ENCODE measurements at places on chromosomes 11 and 22.

- DNase-seq: no peak
These were observed 1284.0 kb downstream of the FAM181B start for GRCh38 chr11:81449588-81450156.

DNA sequence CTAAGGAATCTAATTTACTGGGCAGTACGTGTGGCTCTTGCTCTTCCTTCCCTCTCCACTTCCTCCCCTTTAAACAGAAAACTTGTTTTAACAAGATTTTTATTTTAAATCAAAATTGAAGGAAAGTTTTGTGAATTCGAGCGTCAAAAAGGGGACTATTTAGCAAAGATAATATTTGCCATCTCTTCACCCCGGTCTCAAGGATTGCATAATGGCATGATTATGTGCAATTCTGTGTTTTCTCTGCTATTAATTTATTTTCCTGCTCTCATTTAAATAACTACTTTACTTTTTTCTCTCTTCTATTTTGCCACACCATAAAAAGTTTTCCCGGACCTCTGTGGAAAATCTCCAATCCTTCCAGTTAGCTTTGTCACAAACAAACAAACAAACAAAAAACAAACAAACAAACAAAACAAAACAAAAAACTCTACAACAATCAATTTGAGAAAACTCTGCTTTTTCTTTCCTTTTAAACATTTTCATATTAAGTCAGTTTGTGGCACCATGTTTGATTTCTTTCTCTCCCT, 10.2 kb upstream of the PAX6 start:
- no peak for DNase-seq

GRCh38 chr11:106461148-106461691, 383.8 kb downstream of the AASDHPPT start:
- no peak for DNase-seq

- no peak for DNase-seq
These were observed 11.2 kb downstream of the WNT11 start for GRCh38 chr11:76194872-76195668.

DNA sequence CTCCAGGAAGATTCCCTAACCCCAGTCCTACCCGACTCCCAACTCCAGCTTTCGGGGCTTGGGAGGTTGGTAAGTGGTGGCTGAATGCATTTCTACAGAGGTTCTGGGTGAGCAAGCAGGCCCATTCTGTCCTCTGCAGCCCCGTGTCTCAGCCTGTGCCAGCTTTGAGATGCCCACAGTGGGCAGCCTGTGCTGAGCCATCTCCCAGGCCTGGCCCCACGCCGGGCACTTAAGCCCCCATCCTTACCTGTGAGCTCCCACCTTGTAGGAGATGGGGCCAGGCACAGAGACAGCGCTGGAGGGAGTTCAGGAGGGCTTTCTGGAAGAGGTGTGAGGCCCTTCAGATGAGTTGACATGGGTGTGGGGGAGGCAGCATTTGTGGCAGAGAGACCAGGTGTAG, 54.5 kb downstream of the ANO1 start:
- no peak for DNase-seq

GRCh38 chr11:3903207-3903896, 47.9 kb downstream of the STIM1 start:
- DNase-seq: no peak

- DNase-seq: peak; percentile 28
These were observed 540 bp downstream of the ADM start for GRCh38 chr11:10305262-10305963.

- DNase-seq: no peak
These were observed 4.1 kb upstream of the NNMT start for GRCh38 chr11:114291842-114292680.

- no peak for DNase-seq
These were observed 61.7 kb downstream of the DGCR2 start for GRCh38 chr22:19060356-19061009.

DNA sequence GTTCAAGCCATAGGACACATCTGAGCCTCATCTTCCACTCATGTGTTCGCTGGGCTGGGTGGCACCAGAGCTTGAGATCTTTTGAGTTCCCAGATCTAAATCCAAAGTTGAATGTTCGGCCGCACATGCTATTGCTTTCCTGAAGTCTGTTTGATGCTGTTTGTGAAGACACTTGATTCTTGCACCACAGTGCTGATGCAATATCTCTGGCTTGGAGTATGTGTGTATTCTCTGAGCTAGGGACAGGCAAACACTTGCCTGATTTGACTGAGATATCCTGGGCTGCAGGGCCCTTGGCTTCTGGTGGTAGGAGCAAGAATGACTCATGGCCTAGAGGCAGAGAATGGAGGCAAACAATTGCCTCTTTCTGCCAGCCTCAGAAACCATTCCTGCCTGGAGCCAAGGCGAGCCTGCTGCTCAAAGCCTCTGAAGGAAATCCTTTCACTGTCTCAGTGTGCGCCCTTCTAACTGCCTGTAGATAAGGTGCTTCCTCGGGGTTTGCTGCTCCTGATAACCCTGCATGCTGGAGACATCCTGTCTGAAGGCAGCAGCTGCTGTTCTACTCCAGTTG, 73.0 kb downstream of the CYB5R2 start:
- no peak for DNase-seq

DNA sequence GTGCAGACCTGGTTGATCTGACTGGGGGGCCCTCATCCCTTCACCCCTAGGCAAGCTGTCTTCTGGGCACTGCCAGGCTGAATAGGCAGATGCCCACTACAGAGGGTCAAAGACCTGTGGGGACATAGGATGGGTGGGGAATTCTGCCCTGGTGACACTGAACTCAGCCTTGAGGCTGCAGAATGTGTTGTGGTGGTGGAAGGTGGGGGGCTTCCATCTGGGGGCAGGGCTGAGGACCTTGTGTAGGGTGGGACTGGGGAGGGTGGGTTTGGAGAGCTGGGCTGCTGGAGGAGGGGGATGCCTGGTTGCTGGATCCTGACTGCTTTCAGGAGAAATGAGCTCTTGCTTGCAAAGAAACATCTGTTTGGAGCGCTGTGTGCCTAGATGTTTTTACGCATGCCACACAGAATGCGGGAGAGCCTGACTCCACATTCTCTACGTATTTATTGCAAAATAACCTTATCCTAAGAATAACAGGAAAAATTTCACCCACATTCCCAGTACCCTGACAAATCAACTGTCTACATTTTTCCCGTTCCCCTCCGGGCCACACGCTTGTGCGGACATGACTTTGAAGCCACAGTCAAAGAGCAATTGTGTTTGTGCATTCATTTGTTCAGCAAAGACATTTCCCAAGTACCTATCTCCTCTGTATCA, 18.3 kb downstream of the SMIM38 start:
- no peak for DNase-seq

DNA sequence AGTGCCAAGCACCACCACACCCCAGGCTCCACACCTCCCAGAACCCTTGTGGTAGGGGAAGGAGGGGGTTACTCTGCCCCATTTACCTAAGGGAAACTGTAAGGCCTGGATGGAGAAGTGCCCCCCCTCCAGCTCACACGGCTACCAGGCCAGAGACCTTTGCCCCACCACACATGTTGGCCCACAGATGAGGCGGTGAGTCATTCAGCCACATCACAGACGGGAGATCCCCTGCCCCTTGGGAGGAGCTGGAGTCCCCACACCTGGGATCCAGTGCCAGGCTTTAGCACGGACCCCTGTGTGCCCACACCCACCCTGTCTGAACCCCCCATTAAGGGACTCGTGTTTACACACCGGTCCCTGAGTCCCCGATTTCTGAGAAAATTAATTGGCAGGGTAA, 24.9 kb downstream of the CDKN1C start:
- DNase-seq: peak; percentile 14

Data from CD4-positive, alpha-beta T cell treated with Interleukin-6 for 4 hours (primary cell).